Activated CD4-positive, alpha-beta T cell treated with anti-CD3 and anti-CD28 coated beads for 24 hours (primary cell): ENCODE measurements at places on chromosomes 4 and X.

GRCh38 chr4:151446208-151446607 is 37.2 kb downstream of the FHIP1A start:
- DNase-seq, result no peak

DNA sequence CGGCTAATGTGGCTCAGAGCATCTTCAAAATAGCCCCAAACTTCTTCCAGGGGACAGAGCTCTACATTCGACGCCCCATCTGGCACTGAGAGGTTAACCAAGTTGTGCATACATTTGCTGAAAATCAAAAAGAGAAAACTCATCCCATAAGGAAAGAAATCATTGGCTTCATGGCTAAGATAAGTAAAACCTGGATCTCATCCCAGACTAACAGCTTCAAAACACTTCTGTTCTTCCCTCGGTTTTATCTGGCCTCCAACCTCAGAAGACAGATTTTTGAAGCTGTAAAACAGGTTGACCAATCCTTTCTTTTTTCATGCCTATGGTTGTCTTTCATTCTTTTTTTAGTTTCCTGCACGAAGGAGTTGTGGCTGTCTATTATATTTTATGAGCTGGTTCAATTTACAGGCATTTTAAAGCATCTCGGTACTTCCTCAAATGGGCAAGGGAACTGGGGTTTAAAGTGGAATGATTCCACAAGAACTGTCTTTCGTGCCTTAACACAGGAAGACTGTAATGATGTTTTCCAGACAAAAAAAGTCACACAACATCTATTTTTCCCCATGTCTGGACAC is 107.6 kb downstream of the DLG3 start:
- no peak for DNase-seq

DNA sequence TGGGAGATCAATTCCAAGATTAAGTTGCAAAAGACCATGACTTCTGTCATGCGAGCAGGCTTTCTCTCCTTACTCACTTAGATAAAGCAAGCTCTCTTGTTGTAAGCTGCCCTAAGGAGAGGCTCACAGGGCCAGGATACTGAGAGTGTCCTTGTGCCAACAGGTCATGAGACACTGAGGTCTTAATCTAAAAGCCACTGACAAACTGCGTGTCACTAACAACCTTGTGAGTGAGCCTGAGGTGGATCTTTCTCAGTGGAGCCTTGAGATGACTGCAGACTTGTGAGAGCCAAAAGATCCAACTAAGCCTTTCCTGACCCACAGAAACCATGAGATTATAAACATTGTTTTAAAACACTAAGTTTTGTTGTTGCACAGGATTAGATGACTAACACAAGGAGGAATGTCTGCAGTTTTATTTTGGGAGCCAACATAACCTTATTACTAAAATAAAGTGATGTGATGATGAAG is 170.5 kb downstream of the SLC39A8 start:
- DNase-seq, result no peak

GRCh38 chr4:45172636-45173035 is 446.3 kb upstream of the GNPDA2 start:
- no peak for DNase-seq

GRCh38 chr4:154314248-154314647 is 177.4 kb downstream of the DCHS2 start:
- no peak for DNase-seq

DNA sequence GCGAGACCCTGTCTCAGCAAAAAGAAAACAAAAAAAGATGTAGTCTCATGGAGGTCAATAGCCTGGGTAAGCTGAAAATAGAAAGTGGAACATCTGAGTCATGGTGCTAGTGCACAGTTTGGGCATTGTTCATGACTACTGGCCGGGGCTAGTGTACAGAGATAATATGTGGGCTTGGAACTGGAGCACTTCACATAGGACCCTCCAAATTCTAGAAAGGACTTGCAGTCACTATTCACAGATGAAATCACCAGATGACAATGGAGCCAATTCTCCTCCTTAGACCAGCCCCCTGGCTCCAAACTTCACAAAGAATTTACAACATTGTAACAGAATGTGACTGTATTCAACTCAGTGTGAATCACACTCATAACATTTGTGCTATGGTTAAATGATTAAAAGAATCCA is 367.8 kb upstream of the SLC7A11 start:
- DNase-seq, result no peak

DNA sequence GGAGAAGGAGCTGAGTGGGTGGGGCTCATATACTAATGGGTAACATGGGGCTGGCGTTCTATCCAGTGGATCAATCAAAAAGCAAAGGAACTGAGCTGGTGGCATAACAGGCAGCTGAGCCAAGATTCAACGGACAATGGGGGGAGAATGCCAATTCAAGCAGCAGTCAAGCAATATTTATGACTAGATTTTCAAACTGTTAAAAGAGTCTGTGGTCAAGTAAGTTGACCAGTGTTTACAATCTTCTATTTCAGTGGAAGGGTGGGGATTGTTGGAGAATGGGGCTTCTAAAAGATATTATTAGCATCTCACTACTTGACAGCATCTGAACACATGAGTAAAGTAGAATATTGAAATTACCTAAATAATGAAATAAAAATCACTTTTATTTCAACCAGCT is 64.9 kb upstream of the SCRG1 start:
- no peak for DNase-seq

DNA sequence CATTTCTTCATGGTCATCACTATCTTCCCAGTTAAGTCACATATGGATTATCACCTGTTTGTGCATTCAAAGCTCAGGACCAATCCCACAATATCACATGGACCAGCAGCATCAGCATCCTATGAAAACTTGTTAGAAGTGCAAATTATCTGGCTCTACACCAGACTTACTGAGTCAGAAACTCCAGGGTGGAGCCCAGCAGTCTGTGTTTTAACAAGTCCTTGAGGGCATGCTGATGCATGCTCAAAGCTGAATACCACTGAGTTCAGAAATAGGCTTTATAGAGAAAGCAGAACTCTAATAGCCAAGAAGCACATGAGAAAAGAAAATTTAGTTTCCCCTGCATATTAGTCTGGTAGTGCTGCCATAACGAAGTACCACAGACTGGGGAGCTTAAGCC is 62.4 kb upstream of the GABRQ start:
- DNase-seq, result no peak

DNA sequence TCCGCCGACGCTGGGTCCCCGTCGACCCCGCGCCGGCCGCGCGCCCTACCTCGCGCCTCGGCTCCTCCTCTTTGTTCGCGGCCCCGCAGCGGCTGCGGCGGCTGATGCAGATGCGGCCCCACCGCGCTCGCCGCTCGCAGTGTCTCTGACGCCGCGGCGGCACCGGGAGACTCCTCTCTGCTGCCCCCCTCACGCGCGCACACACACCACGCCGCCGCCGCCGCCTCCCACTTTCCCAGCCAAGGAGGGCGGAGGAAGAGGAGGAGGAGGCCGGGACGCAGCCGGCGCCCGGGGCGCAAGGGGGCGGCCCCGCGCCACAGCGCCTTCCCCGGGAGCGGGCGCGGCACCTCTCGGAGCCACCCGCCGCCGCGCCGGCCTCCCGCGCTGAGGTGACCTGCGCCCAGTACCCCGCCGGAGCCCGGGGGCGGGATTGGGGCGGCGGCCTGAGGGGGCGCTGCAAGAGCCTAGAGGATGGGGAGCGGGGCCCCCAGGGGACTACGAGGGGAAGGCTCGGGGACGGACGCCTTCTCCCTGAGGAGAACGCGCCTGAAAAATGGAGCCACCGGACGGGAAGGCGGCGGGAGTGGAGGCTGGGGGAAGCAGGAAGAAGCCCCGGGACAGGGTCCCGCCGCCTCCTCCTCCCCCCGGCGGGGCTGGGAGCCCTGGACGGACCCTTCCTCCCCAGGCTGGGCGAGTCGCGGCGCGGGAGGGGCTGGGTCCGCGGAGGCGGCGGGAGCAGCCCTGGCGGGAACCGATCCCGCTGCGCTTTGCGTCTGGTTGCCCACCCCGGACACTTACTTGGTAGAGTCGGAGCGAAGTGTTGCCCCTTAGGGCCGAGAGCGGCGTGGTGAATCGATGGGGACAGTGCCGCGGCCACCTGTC is at the start of gene SH3RF1:
Gene SH3RF1, minus strand, starts transcription at position 147 of the 882 bp plus-strand sequence. CDS start 1,744 bp downstream, outside the sequence.
- DNase-seq, result peak; percentile 23

DNA sequence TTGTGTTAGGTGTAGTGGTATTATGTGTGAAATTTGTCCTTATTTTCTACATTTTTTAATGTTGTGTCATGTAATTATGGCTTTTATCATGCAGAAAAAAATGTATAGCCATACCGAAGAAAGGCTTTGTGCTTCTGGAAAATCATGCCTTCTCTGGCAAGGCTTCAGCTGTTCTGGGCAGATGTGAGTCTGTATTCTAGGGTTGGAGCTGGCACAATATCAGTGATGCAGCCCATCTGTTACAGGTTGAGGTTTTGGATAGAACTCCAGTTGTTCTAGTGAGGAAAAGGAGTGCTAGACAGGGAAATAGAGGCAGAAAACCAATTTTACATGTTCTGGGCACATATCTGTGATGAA is 44.8 kb upstream of the PRSS12 start:
- no peak for DNase-seq

- DNase-seq, result no peak
Observed at GRCh38 chr4:169341490-169341889, 70.7 kb upstream of the SH3RF1 start.

- no peak for DNase-seq
Observed at GRCh38 chr4:125693228-125693627, 378.5 kb downstream of the FAT4 start.

GRCh38 chrX:28649541-28649940 is 62.3 kb downstream of the IL1RAPL1 start:
- no peak for DNase-seq

GRCh38 chrX:54944816-54945215 is 24.2 kb downstream of the TRO start:
- DNase-seq, result no peak

DNA sequence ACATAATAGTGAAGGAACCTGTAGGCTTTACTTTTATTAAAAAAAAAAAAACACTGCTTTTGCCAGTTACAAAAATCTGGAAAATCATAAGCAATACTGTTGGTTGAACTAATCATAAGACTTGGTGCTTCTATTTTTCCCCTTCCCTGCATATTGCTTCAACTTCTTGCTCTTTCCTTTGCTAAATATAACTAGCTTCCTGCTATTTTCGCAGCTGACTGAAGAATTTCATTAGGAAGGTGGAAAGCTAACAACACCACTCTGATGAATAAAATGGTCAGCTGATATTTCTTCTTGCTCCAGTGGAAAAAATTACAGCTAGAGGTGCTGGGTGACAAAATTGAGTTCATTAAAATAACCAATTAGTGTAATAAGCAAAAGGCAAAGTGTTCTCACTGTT is 39.3 kb downstream of the MEPE start:
- DNase-seq, result no peak

- DNase-seq, result no peak
Observed at GRCh38 chr4:77443941-77444340, 161.7 kb upstream of the CXCL13 start.

DNA sequence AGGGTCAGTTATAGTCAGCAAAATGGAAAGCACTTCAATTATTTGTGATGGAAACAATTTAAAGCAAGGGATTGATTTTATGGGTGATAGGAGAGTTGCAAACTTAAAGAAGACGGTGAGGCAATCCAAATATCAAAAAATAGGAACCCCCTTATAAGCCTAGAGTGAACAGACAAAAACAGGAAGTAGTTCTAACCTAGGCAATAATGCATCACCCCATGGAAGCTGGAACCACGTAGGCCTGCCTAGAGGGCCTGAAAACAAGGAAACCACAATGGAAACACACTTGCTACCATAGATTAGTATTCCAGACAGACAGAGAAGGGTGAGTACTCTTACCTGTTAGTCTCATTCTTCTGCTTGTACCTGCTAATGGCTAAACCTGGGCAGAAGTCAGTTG is 13.5 kb upstream of the GK2 start:
- DNase-seq, result no peak

DNA sequence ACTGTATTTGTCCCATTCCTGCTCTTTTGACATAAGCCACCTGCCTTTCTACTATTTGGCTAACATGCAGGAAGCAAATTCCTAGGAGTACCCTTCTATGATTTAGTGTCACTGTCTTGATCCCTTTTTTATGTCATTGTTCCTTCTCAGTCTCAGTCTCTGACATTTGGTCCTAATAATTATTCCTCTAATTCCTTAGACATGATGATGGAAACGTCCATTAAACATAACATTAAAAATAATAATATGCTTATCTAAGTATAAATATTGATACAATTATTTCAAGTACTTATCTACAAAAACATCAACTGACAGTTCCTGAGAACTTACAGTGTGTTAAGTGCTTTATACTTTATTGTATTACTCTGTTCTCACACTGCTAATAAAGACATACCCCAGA is 857.0 kb upstream of the LCORL start:
- no peak for DNase-seq

- no peak for DNase-seq
Observed at GRCh38 chrX:46324166-46324565, 221.1 kb downstream of the ZNF674 start.

DNA sequence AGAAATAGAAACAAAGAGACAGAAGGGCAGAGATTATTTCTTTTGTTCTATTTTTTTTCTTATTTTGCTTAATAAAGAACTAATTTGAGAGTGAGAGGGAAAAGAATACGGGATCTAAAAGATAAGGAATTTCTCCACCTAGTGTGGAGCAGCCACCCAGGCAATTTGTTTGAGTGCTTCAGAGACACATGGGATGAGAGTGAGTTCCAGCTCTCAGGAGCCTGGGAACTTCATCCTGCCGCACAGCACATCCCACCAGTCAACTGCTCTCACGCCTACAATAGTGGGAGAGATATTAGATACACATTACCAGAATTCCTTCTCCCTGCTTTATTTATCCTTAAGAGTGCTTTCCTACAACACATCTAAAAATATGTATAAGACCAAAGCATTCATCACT is 946.4 kb downstream of the PDHA2 start:
- no peak for DNase-seq

DNA sequence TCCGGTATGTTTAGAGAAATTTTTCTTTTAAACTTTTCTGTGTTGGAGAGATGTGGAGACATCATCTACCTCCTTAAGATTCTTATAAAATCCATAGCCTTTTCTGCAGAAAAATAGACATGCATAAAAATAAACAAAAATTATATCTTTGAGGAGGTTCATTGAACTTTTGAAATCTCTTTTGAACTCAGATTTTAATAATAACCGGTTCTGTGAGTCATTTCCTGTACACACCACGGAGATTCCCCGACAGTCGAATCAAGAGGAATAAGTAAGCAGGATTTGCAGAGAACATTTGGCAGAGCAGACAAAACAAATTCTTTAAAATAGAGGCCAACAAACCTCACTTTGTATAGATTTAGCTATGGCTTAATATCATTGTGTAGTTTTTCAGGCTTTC is 918.7 kb upstream of the POU3F4 start:
- DNase-seq, result no peak

DNA sequence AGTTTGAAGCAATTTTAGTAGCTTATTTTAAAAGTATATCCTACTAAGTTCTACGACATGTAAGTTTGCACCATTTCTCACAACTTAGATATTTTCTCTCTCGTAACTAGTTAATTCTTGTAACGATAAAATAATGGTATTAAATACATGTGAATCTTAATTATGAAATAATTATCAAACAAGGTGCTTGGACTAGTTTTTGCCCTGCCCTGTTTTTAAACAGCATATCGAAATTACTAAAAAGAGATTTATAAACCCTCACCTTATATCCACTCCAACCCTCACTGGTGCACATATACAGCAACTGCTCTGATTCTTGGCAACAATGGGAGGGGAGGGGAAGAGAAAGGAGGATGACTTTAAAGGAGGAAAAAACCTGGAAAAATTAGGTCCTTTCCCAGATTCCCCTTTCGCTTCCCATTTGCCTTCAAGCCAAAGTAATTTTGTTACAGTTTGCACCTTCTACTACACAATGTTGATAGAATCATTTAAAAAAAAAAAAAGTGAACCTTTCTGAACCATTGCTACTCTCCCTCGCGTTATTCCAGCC is 820 bp upstream of the MAB21L2 start:
- DNase-seq, result no peak
